ENCODE measurements at places on chromosomes 7 and 10. TPM values are rescaled to one million over a fixed set of nuclear protein-coding genes. Genes with fewer than 3 reads are reported as not detected.

- DNase-seq: no peak
These were observed 29.8 kb upstream of the PURB start for GRCh38 chr7:44914992-44915607.

- DNase-seq: no peak
These were observed 48.1 kb upstream of the COMTD1 start for GRCh38 chr10:75283671-75284470.

- DNase-seq: no peak
These were observed 23.7 kb downstream of the ZNF775 start for GRCh38 chr7:150402671-150403321.

FAM24B gene
- 6.3 TPM for total RNA-seq
